CD4-positive, alpha-beta T cell treated with Interleukin-2 at 100 ng/mL for 4 hours (primary cell): ENCODE measurements at places on chromosomes 11 and 22.

DNA sequence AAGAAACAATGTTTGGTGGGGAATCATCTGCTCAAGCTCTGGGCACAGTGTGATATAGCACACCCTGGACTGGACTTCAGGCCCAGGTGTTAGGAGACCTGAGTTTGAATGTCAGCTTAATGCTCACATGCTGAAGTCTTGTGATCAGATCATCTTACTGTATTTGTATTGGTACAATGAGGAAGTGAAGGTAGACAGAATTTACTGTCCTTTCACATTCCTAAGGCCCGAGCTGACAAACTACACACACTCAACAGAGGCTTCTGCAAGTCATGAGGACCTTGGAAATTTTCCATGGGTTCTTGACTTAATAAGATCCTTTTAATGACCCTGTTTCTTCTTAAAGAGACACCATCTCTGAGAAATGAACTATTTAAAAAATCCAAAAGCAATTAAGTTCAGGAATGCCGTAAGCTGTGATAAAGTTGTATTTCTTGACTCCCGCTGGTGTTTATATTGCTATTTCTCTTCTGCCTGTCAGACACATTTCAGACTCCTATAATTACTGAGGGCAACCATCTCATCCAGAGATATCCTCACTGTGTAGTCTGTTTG lies 802.0 kb downstream of the DLG2 start:
- DNase-seq = no peak

DNA sequence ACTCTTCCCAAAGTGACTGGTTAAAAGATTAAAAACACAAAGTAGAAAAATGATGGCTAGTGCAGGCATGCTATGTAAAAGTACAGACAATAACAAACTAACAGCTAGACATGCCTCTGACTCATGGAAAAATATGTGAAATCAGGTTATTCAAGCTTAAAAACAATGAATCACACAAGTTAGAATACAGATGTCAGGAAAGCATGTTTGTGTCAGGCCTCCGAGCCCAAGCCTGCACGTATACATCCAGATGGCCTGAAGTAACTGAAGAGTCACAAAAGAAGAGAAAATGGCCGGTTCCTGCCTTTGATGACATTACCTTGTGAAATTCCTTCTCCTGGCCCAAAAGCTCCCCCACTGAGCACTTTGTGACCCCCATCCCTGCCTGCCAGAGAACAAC lies 110.1 kb downstream of the NOX4 start:
- no peak for DNase-seq

GRCh38 chr22:29633514-29634312 lies 30.3 kb downstream of the NF2 start:
- no peak for DNase-seq

DNA sequence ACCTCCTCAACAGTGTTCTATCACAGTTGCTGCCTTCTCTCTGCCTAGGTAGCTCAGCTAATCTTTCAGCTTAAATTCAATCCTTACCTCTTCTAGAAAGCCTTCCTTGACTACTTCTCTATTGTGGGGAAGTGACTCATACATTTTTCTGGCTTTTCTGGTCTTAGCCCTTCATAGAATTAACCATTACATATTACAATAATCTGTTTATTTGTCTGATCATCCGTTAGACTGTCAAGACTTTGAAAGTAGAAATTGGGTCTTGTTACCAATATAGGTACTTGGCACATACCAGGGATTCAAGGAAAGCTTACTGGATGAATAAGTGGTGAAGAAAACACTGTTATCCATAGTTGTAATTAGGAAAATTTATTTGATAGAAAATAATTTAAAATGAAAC lies 89.6 kb downstream of the FANCF start:
- DNase-seq = no peak

DNA sequence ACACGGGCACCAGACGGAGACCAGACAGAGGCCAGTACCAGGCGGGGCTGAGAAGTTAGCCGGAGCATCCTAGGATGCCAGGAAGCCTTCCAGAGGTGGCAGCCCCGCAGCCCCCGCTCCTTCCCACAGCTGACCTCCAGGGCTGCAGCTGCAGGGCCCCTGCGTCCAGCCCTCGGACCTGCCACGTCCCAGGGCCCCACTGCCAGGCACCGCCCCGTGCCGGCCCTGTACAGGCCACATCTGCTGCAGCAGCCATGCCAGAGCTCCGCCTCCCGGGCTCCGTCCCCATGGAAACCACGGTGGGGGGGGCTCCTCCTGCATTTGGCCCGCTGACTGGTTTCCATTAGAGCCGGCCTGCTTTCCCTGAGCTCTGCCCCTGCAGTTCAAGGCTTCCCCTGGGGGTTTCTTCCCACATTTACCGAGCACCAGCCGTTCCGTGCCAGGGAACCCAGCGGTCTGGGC lies 62.5 kb upstream of the PPARA start:
- no peak for DNase-seq
